ENCODE measurements at places on chromosomes 16 and 17.

DNA sequence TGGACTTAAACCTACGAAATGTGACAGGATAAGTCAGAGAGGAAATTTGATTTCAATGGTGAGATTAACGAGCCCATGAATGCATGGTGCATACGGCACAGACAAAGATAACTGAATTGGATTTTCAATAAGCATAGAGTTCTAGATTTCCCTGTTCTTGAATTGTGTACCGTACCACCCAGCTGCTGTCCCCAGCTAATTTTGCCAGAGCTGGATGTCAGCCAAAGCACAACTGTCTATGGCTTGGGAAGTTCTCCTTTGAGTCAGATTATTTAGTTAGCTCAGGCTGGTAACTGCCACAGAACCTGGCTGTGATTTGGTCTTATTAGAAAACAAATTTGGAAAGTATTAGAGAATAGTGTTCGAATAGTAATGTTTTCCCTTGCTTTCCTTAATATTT is 143.1 kb downstream of the CDH13 start:
- DNase-seq = no peak

DNA sequence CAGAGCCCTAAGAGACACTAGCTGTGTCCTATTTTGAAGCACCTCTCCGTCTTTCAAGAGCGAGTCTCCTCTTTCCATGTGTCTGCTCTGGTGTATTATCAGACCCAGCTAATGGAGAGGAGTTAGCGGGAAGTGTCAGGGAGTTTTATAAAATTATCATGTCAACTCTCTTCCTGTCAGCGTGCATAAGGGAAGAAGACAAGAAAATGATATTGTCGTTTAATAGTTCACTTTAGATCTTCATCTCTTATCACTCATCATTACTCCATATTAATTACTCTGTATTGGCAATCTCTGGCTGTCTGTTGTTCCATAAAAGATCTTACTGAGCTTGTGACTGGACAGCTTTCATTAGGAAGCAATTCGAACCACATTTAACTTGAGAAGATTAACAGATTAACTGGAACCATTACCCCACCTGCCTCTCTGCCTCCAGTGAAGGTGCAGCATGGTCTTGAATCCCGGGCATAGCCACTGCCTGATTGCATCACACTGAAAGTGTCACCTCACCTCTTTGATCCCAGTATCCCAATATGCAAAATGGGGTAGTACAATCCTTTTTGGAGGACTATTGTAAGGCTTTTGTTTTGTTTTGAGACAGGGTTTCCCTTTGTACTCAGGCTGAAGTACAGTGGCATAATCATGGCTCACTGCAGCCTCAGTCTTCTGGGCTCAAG is 121.1 kb downstream of the TMEM114 start:
- no peak for DNase-seq

DNA sequence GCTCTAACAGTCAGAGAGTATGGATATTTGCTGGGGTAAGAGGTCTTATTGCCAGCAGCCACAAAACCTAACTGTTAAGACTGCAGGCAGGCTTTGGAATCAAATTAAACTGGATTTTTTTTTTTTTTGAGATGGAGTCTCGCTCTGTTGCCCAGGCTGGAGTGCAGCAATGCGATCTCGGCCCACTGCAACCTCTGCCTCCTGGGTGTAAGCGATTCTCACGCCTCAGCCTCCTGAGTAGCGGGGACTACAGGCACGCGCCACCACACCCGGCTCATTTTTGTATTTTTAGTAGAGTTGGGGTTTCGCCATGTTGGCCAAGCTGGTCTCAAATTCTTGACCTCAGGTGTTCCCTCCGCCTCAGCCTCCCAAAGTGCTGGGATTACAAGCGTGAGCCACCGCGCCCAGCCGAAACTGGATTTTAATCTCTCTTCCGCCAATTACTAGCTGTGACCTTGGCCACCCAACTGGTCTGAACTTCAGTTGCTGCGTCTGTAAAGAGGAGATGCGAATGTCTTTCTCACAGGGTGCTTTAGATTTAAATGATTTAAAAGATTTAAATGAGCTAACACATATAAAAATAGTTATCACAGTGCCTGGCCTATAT is 842 bp downstream of the MRPL10 start:
- no peak for DNase-seq

GRCh38 chr17:32517982-32518381 is 31.2 kb downstream of the CDK5R1 start:
- no peak for DNase-seq

- DNase-seq = no peak
These were observed 43.0 kb downstream of the MYO18A start for GRCh38 chr17:29136998-29137730.

DNA sequence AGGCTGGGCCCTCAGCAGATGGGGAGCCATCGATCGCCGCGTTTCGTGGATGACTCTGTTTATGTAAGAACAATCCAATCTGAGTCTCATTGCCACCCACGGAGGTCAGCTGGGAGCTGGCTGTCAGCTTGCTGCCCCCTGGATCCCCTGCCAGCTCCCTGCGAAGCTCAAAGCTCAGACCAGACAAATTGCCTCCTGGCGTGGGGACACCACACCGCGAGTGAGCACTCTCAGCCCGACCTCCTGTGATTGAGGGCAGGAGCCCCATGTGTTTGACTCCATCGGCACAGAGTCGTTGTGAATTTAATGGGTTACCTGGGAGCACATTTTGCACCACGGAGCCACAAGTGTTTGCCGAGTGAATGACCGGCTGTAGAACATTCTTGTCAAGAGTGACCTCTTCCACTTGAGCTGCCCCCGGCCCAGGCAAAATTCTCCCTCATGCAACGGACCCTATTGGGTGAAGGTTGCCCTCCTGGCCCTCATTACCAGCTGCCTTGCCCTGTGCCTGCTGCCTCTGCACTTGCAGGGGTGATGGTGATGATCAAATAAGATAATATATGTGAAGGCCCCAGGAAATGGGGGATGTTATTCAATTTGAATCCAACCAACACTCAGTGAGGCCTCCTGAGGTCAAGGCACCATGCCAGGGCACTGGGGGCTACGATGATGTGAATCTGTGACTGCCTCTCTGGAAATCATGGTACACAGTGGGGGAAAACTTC is 7.6 kb upstream of the GFAP start:
- DNase-seq = no peak

- no peak for DNase-seq
These were observed 21.3 kb upstream of the GAA start for GRCh38 chr17:80080081-80080480.

- no peak for DNase-seq
These were observed 12.0 kb upstream of the ANKFN1 start for GRCh38 chr17:56141046-56141839.

DNA sequence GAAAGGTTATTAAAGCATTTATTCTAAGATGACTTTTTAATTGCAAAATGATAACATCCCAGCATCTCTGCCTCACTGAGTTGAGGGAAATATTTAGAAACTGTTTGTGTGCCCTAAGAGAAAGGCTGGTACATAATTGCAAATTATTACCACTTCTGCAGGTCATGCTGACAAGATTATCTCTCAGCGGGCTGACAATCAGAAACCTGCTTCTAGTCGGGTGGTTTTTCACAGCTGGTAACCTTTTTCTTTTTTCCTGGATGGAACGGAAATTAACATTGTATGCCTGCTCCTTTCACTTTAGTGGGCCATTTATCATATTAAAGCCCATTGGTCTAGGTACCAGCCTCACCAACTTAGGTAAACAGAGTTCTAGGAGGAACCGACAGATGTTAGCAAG is 17.0 kb upstream of the NUDT7 start:
- no peak for DNase-seq

DNA sequence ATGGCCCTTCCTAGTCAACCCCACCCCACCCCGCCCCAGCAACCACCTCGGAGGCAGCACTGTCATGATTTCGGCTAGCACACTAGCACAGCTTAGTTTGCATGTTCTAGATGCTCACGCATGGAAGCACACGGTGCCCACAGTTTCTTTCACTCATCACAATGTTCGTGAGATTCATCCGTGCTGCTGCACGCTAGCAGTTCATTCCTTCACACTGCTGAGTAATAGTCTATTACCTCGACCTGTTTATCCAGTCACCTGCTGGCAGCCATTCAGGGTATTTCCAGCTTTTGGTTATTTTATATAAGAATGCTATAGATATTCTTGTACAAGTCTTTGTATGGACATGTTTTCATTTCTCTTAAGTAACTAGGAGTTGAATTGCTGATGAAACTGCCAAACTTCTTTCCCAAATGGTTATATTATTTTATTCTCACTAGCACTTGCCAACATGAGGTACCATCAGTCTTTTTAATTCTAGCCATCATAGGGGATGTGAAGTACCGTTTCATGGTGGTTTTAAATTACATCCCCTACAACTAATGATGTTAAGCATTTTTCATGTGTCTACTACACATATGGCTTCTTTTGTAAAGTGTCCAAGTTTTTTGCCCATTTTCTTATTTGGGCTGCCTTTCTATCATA is 75.7 kb downstream of the CYTH1 start:
- DNase-seq = no peak

DNA sequence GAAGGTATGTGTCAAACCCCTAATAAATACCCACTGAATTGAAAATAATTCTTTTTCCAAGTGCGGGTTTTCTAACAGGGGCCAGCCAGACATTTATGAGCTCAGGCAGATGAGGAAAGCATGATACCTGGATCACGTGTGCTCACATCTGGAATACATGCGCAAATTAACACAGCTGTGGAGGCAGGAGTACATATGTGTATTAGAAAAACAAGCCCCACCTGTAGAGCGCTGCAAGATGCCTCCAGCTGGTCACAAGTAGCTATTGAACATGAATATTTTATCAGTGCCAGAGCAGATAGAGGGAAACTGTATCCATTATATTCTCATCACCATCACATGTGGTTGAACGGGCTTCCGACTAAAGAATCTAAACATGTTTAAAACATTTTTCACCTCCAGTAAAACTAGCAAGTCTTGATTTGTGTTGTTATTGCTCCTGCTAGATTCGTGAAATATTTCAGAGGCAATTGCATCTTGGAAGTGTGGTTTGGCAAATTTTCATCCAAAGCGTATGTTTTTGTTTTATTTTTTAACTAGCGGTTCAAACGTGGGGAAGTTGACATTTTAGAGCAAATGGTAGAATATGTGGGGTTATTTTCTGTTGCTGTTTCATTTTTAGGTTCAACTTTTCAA is 482.8 kb downstream of the CDH13 start:
- no peak for DNase-seq

- peak; percentile 61 for DNase-seq
These were observed at the start of gene PER1 for GRCh38 chr17:8152112-8152775. Gene PER1 (minus strand): TSS chr17:8152404. CDS start chr17:8150706, 1,698 bp downstream.

- DNase-seq = no peak
These were observed 22.6 kb downstream of the SMPD3 start for GRCh38 chr16:68425498-68426346.

DNA sequence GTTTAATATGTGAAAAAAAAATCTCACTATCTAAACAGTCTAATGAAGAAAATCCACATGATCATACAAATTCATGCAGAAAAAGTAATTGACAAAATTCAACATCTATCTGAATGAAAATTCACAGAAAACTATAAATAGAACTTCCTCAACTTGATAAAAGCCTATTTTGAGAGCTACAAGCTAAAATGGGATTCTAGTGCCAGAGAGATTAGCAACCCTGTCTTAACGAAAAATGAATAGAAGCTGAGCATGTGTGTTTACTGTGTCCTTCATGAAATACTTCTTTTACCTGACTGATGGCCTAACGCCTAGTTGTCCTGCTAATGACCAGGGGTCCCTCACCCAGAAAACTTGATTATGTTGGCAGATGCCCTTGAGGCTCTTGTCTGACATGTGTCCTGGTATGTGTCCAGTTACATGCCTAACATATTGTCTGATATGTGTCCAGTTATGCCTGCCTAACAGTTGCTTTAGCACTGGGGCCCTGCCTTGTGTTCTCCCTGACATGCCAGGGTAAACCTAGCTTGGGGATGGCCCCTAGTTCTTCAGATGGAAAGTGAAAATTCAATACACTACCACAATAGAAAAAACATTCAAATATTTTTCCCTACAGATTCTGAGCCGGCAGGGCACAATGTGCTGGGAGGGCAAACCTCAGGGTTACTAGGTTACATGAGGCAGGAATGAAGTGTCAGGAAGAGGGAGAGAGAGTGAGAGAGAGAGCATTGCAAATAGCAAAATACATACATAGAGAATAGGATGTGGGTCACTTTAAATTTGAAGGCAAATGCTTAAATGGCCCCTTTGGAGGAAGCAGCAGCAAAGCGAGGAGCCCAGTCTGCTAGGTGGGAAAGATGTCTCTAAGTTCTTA is 834.0 kb downstream of the CDH11 start:
- no peak for DNase-seq

- DNase-seq = no peak
These were observed 47.7 kb downstream of the TK2 start for GRCh38 chr16:66502020-66502913.

DNA sequence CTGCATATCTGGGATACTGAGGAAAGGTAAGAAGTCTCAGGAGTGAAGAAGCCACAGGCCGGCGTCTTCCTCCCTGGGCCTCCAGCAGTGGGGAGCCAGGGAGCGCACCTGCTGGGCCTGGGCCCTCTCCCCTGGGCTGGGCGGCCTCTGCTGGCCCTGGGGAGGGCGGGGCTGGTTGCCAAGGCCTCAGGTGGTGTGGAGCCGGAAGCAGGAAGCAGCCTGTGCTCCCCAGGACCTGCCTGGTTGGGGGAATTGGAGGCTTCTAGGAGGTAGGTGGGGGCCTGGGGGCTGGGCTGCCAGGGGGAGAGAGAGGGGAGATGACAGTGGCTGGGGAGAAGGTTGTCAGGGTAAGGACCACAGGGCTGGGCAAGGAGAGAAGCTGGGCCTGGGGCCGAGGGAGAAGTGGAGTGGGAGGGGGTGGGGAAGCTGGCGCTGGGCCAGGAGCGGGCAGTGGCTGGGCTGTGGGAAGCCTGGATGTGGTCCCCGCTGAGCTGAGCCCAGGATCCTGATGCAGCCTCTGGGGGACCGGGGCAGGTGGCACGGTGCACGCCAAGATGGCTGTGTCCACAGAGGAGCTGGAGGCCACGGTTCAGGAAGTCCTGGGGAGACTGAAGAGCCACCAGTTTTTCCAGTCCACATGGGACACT is at the start of gene SMIM22:
Gene SMIM22 (plus strand): TSS at position 189 of the 647 bp plus-strand sequence. CDS start 366 bp downstream, at position 555.
- no peak for DNase-seq

DNA sequence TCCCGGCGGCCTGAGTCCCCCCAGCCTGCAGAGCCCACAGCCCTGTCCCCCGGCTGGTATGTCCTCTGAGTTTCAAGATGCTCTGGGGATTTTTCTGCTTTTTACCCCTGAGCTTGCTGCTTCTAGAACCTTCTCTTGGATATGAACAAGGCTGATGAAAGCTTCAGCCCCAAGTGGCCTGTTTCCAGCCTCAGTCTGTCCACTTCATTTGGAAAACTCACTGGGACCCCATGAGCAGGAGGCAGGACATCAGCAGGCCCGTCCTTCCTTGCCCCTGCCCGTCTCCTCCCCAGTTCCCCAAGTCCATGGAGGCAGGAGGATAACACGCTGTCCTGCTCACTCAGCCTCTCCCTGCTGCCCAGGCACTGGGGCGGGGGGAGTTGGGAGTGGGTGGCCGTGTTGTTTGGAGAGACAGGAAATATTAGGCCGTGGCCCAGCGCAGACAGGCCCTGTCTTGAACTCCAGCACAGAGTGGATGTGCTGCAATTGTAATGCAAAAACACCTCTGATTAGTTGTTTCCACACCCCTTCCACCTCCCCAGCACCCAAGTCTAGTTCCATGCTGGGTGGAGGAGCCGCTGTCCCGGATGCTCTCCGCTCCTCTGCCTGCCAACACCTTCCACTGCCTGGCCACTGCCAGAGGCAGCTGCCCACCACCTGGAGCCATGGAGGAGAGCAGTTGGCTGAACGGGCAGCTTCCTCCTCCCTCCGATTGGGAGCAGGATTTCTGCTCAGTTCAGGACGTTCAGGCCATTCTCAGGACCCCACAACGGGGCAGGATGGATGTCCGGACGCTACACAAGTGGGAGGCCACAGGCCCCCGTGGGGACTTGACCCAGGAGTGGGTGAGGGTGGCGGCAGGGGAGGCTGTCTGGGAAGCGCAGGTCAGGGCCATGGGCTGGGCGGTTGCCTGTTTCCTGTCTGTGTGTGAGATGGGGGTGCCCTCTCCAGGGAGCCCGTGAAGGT is 216.9 kb upstream of the GSE1 start:
- DNase-seq = no peak

Measured in stimulated activated CD8-positive, alpha-beta memory T cell treated with anti-CD3 and anti-CD28 coated beads, Interleukin-7, amount 100 ng/mL, for 1 hour (primary cell).